ENCODE measurements at places on chromosomes 5 and 9. TPM values are rescaled to one million over a fixed set of nuclear protein-coding genes. Genes with fewer than 3 reads are reported as not detected.

DNA sequence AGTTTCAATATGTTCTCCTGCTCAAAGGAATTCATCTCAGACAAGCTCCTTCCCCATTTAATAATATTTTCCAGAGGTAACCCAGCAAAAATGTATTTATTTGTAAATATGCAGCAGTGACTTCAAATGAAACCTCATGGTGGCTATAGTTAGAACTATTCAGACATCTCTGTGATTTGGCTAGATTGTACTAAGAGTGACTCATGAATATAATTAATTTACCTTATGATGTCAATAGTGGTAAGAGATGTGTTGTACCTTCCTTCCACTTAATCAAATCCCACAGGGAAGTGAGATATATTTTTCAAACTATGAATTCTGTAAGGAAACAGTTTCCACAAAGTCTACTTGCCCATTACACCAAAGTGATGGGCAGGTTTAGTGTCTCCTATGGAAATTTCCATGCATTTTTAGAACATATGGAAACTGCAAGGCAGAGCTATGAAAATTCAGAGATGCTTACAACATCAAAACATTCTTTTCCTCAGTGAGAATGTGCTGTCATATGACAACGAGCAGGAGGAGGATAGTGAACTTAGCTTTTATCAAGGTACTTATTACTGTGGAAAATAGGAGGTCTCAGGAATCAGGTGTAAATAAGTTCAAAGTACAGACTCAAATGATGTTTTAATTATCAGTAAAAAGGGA is 34.0 kb upstream of the SPDL1 start:
- H3K27me3 ChIP-seq, result peaks cover 73% of the 10 kb centered on the region
- no peak for DNase-seq
- H3K4me1 ChIP-seq, result no peaks in the 10 kb centered on the region

- no peak overlapping the region for H3K4me3 ChIP-seq
- no peak overlapping the region for H3K27ac ChIP-seq
- H3K4me1 ChIP-seq, result no peaks in the 10 kb centered on the region
- no peaks in the 10 kb centered on the region for H3K27me3 ChIP-seq
- no peaks in the 10 kb centered on the region for H3K36me3 ChIP-seq
- DNase-seq, result no peak
These were observed 132.8 kb downstream of the RASEF start for GRCh38 chr9:82930116-82930515.

DNA sequence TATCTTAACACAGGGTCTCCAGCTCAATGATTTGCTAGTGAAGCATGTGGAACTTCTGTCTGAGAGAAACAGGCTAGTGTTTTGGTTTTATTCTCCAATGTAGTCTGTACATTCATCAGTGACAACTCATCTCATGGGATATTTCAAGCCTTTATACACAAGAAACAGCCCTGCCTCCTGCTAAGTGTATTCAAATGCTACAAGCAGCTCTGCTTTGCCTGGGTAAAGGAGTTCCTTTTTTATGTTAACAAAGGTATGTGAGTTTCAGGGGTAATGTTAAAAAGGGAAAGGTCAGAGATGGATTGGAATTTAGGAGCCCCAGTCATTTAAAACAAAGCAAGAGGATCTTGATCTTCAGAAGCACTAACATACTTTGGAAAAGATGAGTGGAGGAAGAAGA is 498.7 kb downstream of the ISL1 start:
- H3K4me3 ChIP-seq, result no peak overlapping the region
- no peaks in the 10 kb centered on the region for H3K27me3 ChIP-seq
- H3K4me1 ChIP-seq, result no peaks in the 10 kb centered on the region
- no peak for DNase-seq
- no peaks in the 10 kb centered on the region for H3K36me3 ChIP-seq

DNA sequence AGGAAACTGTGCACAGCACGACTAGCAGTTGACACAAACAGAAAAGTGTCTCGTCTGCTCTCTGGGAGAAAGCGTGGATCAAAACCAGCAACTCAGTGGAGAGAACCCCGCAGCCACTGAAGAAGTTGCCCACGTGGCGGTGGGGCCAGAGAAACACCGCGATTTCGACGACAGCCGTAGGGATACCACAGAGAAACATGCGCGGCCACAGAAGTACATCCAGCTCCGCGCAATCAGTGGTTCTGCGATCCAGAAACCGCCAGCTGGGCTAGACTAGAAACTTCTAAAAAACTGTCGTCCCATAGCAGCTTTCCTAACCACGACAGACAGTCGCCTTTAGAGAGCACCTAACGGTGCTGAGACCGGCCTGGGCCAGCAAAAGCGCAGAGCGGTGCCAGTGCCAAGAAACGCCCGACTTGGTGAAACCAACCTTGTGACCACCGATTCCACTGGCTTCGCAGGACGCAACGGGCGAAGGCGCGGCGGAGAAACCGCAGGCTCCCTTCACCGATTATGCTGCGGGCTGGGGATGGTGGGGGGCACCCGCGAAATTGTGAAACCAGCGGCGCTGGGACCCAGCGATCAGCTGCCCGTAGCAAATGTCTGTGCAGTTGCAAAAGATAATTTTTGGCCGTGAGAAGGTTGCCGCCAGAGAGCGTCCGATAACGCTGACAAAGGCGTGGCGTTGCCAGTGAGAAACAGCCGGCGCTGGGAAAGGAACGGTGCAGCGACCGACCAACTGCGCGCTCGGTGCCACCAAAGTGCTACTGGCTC is 2.7 kb upstream of the ANXA2R start:
- peak overlapping the region; percentile 100 for H3K27ac ChIP-seq
- H3K36me3 ChIP-seq, result peaks cover 16% of the 10 kb centered on the region
- no peaks in the 10 kb centered on the region for H3K27me3 ChIP-seq

The NXNL2 gene
- not detected for total RNA-seq

DNA sequence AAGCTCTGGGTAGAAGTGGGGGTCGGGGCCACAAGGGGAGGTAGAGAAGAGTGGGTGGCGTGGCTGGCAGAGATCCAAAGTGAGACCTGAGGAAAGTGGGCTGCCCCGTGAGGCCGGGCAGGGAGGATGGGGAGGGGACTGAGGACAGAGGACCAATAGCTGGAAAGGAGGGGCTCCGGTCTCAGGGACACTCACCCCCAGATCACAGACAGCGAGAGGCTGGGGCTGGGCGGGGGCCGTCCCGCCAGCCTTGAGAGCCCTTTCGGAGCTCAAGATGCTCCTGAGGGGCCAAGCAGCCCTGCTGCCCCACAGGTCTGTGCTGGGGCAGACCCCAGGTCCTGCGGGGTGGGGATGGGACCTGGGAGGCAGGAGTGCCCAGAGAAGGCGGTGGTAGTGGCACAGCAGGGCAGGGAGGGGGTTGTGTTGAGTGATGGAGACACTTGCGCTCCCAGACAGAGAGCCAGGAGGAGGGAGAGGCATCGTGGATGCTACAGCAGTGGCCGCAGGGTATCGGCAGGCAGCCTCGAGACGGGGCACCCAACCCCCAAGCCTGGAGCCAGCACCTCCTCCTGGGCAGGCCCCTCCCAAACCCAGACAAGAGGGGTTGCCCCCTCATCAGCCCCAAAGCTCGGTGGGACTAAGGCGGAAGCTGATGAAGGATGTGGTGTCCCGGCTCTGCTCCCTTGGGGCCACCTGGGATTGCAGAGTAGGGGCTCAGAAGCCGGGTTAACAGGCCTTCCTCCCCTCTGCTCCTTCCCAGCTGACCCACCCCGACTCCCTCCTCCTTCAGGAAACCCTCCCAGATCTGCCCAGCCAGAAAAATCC is 3.4 kb downstream of the SARDH start:
- no peaks in the 10 kb centered on the region for H3K27me3 ChIP-seq
- no peaks in the 10 kb centered on the region for H3K4me1 ChIP-seq
- no peak overlapping the region for H3K27ac ChIP-seq
- no peak overlapping the region for H3K4me3 ChIP-seq
- H3K36me3 ChIP-seq, result no peaks in the 10 kb centered on the region
- DNase-seq, result no peak

- no peak for DNase-seq
- peaks cover 2% of the 10 kb centered on the region for H3K4me1 ChIP-seq
- H3K27ac ChIP-seq, result no peak overlapping the region
- H3K4me3 ChIP-seq, result no peak overlapping the region
- H3K27me3 ChIP-seq, result peaks cover 26% of the 10 kb centered on the region
- H3K36me3 ChIP-seq, result no peaks in the 10 kb centered on the region
These were observed 3.2 kb downstream of the ZNF366 start for GRCh38 chr5:72503888-72504491.

DNA sequence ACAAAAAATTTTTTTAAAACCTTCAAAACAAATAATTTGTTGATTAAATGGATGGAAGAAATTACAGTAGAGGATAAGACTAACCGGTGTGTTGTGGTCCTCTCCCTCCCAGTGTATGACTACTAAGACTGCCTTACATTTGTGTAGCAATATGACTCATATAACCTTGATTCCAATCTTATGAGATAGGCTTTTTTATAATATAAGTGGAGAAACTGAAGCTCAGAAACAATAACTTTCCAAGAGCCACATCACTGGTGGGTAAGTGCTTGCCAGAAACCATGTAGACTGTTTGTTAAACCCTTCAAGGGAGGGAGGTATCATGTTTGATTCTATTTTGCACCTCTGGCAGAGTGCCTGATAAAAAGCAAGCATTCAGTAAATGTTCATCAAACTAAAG is 47.5 kb downstream of the NLN start:
- no peak for DNase-seq
- H3K4me3 ChIP-seq, result no peak overlapping the region
- peaks cover 19% of the 10 kb centered on the region for H3K36me3 ChIP-seq
- no peak overlapping the region for H3K27ac ChIP-seq
- no peaks in the 10 kb centered on the region for H3K27me3 ChIP-seq

- no peak overlapping the region for H3K4me3 ChIP-seq
These were observed 91.8 kb upstream of the OR13F1 start for GRCh38 chr9:104412238-104412637.

The ZBED3 gene
- total RNA-seq, result 0.58 TPM

The PLPPR1 gene
- not detected for total RNA-seq

The SLC6A19 gene
- total RNA-seq, result not detected

The CEL gene
- 1.7 TPM for total RNA-seq

DNA sequence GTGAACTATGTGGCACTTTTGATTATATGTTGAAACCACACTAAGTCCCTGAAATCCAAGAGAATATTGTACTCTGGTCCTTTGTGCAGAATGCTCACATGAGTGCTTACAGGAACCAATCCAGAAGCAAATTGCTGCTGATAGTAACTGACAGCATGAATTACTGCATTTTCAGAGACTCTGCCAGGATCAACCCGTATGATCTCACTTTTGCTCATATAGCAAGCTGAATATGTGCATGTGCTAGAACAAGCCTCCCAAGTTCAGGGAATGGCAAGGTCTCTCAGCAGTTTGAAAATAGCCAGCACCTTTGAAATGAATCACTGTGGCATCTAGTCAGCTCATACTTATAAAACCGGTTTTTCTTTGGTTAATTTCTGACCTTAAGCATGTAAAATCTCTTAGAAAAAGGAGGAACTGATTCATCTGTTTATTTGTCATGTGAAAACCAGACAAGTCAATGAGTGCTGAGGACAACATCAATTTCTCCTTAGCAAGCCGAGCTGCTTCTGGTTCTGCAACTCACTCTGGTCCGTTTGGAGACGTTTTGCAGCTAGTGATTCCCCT is 215.7 kb upstream of the ELL2 start:
- peak overlapping the region; percentile 22 for H3K27ac ChIP-seq
- peaks cover 8% of the 10 kb centered on the region for H3K4me1 ChIP-seq
- H3K36me3 ChIP-seq, result peaks cover 8% of the 10 kb centered on the region
- DNase-seq, result peak; percentile 43
- peaks cover 11% of the 10 kb centered on the region for H3K27me3 ChIP-seq
- H3K4me3 ChIP-seq, result no peak overlapping the region

DNA sequence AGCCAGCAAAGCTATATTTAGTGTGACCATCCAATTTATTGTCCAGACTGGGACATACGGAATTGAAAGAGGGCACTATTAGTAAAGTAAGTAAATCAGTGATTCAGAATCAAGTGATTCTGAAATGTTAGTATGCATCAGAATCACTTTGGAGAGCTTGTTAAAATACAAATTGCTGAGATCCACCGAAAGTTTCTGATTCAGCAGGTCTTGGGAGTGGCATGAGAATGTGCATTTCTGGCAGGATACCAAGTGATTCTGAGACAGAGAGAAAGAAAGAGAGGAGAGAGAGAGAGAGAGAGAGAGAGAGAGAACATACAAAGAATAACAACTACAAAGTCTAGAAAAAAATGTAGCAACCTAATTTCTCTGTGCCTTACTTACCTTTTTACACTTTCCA is 65.4 kb upstream of the ASTN2 start:
- no peak for DNase-seq
- H3K27me3 ChIP-seq, result no peaks in the 10 kb centered on the region
- no peaks in the 10 kb centered on the region for H3K4me1 ChIP-seq
- H3K27ac ChIP-seq, result no peak overlapping the region

DNA sequence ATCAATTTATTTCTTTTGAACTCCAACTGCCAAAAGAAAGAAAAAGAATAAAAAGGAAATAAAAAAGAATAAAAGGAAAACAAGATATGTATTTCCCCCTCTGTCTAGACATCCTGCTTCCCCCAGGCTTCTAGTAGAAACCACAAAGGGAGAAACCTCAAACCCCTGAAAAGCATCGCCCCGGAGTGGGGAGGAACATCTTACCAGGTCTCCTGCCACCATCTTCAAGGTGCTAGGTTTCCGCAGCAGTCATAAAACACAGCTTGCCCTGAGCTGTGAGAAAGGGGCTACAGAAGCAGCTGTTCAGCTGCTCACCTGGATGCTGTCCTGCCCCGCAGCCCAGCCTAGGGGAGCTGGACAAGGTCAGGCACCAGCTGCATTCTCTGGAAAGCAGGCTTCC is 487.7 kb downstream of the GADD45G start:
- H3K36me3 ChIP-seq, result no peaks in the 10 kb centered on the region
- H3K4me3 ChIP-seq, result no peak overlapping the region
- DNase-seq, result no peak
- no peak overlapping the region for H3K27ac ChIP-seq
- H3K27me3 ChIP-seq, result peaks cover 76% of the 10 kb centered on the region

- H3K4me3 ChIP-seq, result no peak overlapping the region
- no peak for DNase-seq
- H3K27ac ChIP-seq, result no peak overlapping the region
- H3K27me3 ChIP-seq, result peaks cover 48% of the 10 kb centered on the region
- no peaks in the 10 kb centered on the region for H3K36me3 ChIP-seq
- H3K4me1 ChIP-seq, result peaks cover 16% of the 10 kb centered on the region
These were observed 282.9 kb downstream of the ARHGEF28 start for GRCh38 chr5:73908846-73909245.

The ABCA1 gene
- 0.09 TPM for total RNA-seq

GRCh38 chr9:82716821-82717220 is 346.1 kb downstream of the RASEF start:
- no peaks in the 10 kb centered on the region for H3K4me1 ChIP-seq
- no peak for DNase-seq
- H3K27me3 ChIP-seq, result no peaks in the 10 kb centered on the region
- H3K27ac ChIP-seq, result no peak overlapping the region
- no peak overlapping the region for H3K4me3 ChIP-seq

GRCh38 chr9:127347831-127348776 is 48.9 kb upstream of the SLC2A8 start:
- DNase-seq, result no peak
- H3K27ac ChIP-seq, result no peak overlapping the region
- H3K4me3 ChIP-seq, result no peak overlapping the region
- no peaks in the 10 kb centered on the region for H3K4me1 ChIP-seq
- H3K27me3 ChIP-seq, result peaks cover 7% of the 10 kb centered on the region
